ENCODE measurements at places on chromosomes 3 and 15. TPM values are rescaled to one million over a fixed set of nuclear protein-coding genes. Genes with fewer than 3 reads are reported as not detected.

The HESX1 gene
- total RNA-seq: 0.72 TPM

The SLC6A1 gene
- total RNA-seq: not detected

The GOLGA8T gene
- total RNA-seq: 0.80 TPM

The ADPRH gene
- total RNA-seq: 2.7 TPM

The TNFSF10 gene
- 0.15 TPM for total RNA-seq

The IL17RB gene
- 0.83 TPM for total RNA-seq

The C2CD4A gene
- total RNA-seq: 0.17 TPM

The LARP6 gene
- 50.6 TPM for total RNA-seq

The IDH3A gene
- 74.1 TPM for total RNA-seq

All from A549 treated with Mapracorat at 1 μM for 4 hours (cell line).